Stimulated activated CD4-positive, alpha-beta T cell treated with anti-CD3 and anti-CD28 coated beads, Interleukin-4, amount 100 ng/mL, for 24 hours (primary cell): ENCODE measurements at places on chromosomes 1 and 21.

GRCh38 chr1:77889671-77890070 is 1.2 kb downstream of the NEXN start:
- no peak for DNase-seq

GRCh38 chr1:202167708-202168415 is 7.5 kb upstream of the PTPN7 start:
- no peak for DNase-seq

GRCh38 chr1:184970691-184971161 is 3.6 kb downstream of the NIBAN1 start:
- DNase-seq = no peak

GRCh38 chr1:236862615-236863211 is 67.6 kb downstream of the MTR start:
- no peak for DNase-seq

GRCh38 chr1:29563571-29563970 is 327.2 kb downstream of the PTPRU start:
- no peak for DNase-seq
